ENCODE measurements at places on chromosomes 11 and 22. TPM values are rescaled to one million over a fixed set of nuclear protein-coding genes. Genes with fewer than 3 reads are reported as not detected.

DNA sequence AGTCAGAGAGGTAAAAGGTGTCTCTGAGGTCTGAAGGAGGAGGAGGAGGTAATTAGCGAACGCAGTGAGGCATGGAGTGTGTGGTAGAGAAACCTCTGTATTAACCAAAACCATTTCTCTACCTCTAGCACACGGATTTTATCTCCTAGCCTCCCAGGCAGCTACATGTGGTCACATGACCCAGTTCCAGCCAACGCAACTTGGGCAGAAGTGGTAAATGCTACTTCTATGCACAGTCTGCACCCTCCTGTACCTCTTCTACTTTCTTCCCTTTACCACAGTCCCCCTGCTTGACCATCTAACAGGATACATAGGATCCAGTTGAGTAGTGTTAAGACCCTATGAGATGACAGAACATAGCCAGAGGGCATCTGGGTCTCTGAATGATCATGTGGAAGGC is 95.7 kb downstream of the XRRA1 start:
- peaks cover 17% of the 10 kb centered on the region for H3K36me3 ChIP-seq
- H3K27ac ChIP-seq, result no peak overlapping the region
- no peak for DNase-seq
- no peaks in the 10 kb centered on the region for H3K4me1 ChIP-seq
- H3K27me3 ChIP-seq, result no peaks in the 10 kb centered on the region
- no peak overlapping the region for H3K4me3 ChIP-seq

OR10A3 gene
- total RNA-seq, result not detected

DNA sequence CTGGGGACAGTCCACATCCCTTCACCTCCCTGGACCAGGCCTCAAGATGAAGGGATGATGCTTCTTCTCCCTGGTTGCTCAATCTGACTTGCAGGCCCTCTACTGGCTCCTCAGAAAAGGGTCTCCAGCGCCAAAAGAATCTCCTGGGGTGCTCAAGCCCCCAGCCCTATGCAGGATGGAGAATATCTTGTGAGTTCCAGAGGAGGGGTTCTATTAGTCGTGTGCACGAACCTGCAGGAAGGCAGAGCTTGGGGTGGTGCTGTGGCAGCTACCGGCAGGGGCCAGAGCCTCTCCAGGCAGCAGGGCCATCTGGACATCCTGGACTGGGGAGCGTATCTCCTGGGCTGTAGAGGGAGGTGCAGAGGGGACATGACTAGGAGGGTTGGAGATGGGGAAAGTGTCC is 1339.5 kb downstream of the BRD1 start:
- H3K4me1 ChIP-seq, result no peaks in the 10 kb centered on the region
- H3K27me3 ChIP-seq, result peaks cover 54% of the 10 kb centered on the region
- H3K36me3 ChIP-seq, result no peaks in the 10 kb centered on the region
- H3K4me3 ChIP-seq, result no peak overlapping the region
- H3K27ac ChIP-seq, result no peak overlapping the region

DNA sequence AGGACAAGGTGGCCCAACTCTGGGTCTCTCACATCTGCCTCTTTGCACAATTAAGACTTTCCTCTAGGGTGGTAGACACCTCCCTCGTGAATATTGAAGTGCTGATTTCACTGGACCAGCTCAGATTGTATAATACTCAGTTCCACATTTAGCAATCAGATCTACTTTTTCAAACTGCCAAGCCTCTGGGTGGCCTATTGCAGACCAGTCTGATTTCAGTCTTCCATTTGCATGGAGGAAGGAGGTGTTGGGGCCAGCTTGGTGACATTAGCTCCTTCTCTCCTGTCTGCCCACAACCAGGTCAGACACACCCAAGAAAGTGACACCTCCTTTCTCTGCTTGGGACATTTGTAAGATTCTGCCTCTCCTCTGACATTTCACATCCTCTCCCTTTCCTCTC is 78.2 kb downstream of the PPFIBP2 start:
- DNase-seq, result no peak
- H3K4me1 ChIP-seq, result peaks cover 41% of the 10 kb centered on the region
- H3K27me3 ChIP-seq, result no peaks in the 10 kb centered on the region
- H3K4me3 ChIP-seq, result no peak overlapping the region

DNA sequence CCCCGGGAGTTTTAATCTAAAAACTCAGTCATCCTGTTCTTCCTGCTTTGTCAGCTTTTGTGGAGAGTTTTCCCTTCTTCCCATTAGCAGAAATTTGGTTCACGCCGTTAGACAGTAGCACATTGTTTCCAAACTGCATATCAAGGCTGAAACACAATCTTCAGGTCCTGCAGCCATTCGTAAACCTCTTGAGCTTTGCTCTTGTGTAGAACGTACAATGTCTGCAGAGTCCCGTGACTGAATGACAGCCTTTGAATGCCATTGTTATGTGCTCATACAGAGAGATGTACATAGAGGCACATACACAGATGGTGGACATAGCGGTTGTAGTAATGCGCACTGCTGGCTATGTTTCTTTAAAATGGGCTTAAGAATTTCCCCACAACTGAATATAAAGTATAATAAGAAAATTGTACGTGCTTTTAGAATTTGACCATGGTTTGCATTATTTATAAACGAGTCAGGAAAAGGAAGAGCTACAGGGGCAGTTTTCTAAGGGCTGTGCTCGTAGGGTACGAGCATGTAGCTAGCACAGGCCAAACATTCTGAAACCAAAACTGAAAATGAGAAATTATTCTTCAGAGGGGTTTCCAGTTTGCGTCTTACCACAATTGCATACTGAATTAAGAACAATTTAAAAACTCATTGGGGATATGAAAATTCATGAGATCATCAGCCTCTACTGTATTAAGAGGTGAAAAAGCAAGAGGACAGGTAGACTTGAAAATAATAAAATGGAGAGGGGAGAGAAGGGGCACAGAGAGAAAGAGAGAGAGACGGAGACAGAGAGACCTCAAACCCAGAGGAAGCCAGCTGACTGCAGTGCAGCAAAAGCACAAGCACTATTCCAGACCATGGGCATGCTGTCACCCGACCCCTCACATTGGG is 310.1 kb downstream of the CADM1 start:
- no peaks in the 10 kb centered on the region for H3K36me3 ChIP-seq
- H3K4me1 ChIP-seq, result no peaks in the 10 kb centered on the region
- DNase-seq, result no peak
- no peaks in the 10 kb centered on the region for H3K27me3 ChIP-seq
- no peak overlapping the region for H3K4me3 ChIP-seq
- no peak overlapping the region for H3K27ac ChIP-seq

OOSP3 gene
- total RNA-seq, result not detected

GRCh38 chr11:69241075-69241740 is 52.7 kb upstream of the MYEOV start:
- H3K4me3 ChIP-seq, result no peak overlapping the region
- H3K4me1 ChIP-seq, result no peaks in the 10 kb centered on the region
- H3K36me3 ChIP-seq, result no peaks in the 10 kb centered on the region
- no peaks in the 10 kb centered on the region for H3K27me3 ChIP-seq

CRYBA4 gene
- total RNA-seq, result not detected

- H3K36me3 ChIP-seq, result no peaks in the 10 kb centered on the region
- H3K27me3 ChIP-seq, result peaks cover 43% of the 10 kb centered on the region
- no peak overlapping the region for H3K4me3 ChIP-seq
- no peak overlapping the region for H3K27ac ChIP-seq
- H3K4me1 ChIP-seq, result peaks cover 6% of the 10 kb centered on the region
Observed at GRCh38 chr11:111510311-111510710, 1.9 kb downstream of the BTG4 start.

DNA sequence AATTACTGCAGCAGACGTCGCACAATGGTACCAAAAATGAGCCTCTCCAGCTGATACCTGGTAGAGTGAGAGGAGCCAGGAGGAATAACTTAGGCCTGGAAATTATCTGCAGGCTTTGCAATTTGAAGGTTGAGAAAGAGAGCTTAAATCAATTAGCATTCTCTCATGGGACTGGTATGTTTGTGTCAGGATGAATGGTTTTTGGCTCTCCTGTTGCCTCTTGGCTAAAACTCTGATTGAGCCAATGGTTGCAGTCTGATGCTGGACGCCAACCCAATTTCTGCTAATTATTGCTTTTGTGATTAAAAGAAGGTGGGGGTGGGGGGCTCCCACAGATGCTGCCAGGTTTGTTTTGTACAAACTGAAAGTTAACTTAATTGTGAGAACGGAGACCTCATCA is 12.5 kb upstream of the NELL1 start:
- H3K4me1 ChIP-seq, result no peaks in the 10 kb centered on the region
- H3K27me3 ChIP-seq, result peaks cover 9% of the 10 kb centered on the region
- DNase-seq, result no peak
- no peak overlapping the region for H3K4me3 ChIP-seq
- no peak overlapping the region for H3K27ac ChIP-seq
